B cell (primary cell): ENCODE measurements at places on chromosomes 2 and 18. TPM values are rescaled to one million over a fixed set of nuclear protein-coding genes. Genes with fewer than 3 reads are reported as not detected.

DNA sequence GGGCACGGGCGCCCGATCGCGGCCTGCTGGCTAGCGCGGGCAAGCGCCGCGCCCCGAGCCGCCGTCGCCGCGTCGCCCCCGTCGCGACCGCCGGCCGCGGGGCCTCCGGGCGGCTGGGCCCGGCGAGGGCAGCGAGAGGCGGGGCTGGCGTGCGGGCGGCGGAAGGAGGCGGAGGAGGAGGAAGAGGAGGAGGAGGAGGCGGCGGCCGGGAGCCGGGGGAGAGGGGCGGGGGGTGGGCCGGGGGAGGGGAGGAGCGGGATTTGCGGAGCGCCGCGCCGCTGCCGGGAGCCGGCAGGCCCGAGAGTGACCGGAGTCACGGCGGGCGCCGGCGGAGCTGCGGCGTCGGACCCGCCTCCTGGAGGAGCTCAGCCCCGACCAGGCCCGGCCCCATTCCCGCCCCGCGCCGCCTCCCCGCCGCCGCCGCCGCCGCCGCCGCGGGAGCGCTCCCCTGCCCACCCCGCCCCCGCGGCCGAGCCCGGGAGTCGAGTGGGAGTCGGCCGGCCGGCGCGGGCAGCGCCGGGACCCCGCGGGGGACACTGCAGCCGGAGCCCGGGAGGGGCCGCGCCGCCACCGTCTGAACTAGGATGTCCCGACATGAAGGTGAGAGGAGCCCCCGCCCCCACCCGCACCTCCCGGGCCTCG is at the start of gene KCMF1:
Gene KCMF1, plus strand, starts transcription at position 294 of the 642 bp plus-strand sequence. Its CDS starts 291 bp downstream, at position 585.
- no peak for DNase-seq
- peaks cover 42% of the 10 kb centered on the region for H3K4me1 ChIP-seq
- no peaks in the 10 kb centered on the region for H3K36me3 ChIP-seq
- H3K27me3 ChIP-seq = no peaks in the 10 kb centered on the region
- peak within 1 kb of the TSS; percentile 93 for H3K4me3 ChIP-seq

DNA sequence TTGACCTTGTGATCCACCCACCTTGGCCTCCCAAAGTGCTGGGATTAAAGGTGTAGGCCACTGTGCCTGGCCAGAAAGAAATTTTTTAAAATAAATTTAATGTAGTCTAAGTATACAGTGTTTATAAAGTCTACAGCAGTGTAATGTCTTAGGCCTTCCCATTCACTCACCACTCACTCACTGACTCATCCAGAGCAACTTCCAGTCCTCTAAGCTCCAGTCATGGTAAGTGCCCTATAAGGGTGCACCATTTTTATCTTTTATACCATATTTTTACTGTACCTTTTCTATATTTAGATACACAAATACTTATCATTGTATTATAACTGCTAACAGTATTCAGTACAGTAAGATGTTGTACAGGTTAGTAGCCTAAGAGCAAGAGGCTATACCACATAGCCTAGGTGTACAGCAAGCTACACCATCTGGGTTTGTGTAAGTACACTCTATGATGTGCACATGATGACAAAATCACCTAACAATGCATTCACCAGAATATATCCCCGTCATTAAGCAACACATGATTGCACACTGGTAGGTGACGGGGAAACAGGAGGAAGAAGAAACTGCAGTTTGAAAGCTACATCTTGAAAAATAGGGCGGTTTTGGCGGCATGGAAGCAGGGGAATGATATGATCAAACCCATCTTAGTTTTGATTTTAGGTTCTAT is 105.1 kb upstream of the ITGB6 start:
- peaks cover 31% of the 10 kb centered on the region for H3K36me3 ChIP-seq
- DNase-seq = no peak
- no peak overlapping the region for H3K4me3 ChIP-seq

- H3K4me1 ChIP-seq = no peaks in the 10 kb centered on the region
- H3K27ac ChIP-seq = no peak overlapping the region
- H3K27me3 ChIP-seq = no peaks in the 10 kb centered on the region
These were observed 234.8 kb downstream of the NDUFA10 start for GRCh38 chr2:239790313-239790712.

GRCh38 chr2:231483398-231484329 is 19.4 kb upstream of the NCL start:
- H3K4me1 ChIP-seq = peaks cover 19% of the 10 kb centered on the region
- no peak overlapping the region for H3K4me3 ChIP-seq
- peak; percentile 70 for DNase-seq

GRCh38 chr18:73842795-73843394 is 304.7 kb downstream of the FBXO15 start:
- H3K4me1 ChIP-seq = no peaks in the 10 kb centered on the region
- peak; percentile 57 for DNase-seq
- H3K27ac ChIP-seq = no peak overlapping the region
- peaks cover 4% of the 10 kb centered on the region for H3K27me3 ChIP-seq
- H3K36me3 ChIP-seq = no peaks in the 10 kb centered on the region
- no peak overlapping the region for H3K4me3 ChIP-seq

GRCh38 chr2:120683081-120683480 is 52.6 kb upstream of the GLI2 start:
- no peak overlapping the region for H3K4me3 ChIP-seq
- no peak overlapping the region for H3K27ac ChIP-seq
- no peaks in the 10 kb centered on the region for H3K27me3 ChIP-seq
- DNase-seq = no peak

- no peak overlapping the region for H3K27ac ChIP-seq
- no peak for DNase-seq
- no peaks in the 10 kb centered on the region for H3K27me3 ChIP-seq
- H3K36me3 ChIP-seq = peaks cover 13% of the 10 kb centered on the region
- no peak overlapping the region for H3K4me3 ChIP-seq
- H3K4me1 ChIP-seq = no peaks in the 10 kb centered on the region
These were observed 32.1 kb downstream of the FARSB start for GRCh38 chr2:222623756-222624309.

DNA sequence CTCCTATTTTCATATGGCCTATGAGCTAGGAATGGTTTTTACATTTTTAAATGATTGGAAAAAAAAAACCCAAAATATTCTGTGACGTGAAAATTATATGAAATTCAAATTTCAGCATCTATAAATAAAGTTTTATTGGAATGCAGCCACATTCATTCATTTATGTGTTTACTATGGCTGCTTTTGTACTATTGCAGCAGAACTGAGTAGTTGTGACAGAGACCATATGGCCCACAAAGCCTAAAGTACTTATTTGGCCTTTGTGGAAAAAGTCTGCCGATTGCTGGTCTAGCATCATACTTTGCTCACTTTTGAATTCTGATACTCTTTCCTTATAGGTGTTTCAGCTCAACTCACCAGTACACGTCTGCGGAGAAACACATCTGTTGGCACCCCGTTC is 39.0 kb downstream of the MYO3B start:
- no peak for DNase-seq
- no peaks in the 10 kb centered on the region for H3K36me3 ChIP-seq
- H3K4me1 ChIP-seq = no peaks in the 10 kb centered on the region
- no peak overlapping the region for H3K4me3 ChIP-seq
- H3K27ac ChIP-seq = no peak overlapping the region

GRCh38 chr2:17709897-17710296 is 43.7 kb downstream of the SMC6 start:
- peaks cover 86% of the 10 kb centered on the region for H3K36me3 ChIP-seq
- no peak overlapping the region for H3K4me3 ChIP-seq
- no peaks in the 10 kb centered on the region for H3K4me1 ChIP-seq
- H3K27ac ChIP-seq = peak overlapping the region; percentile 3

GRCh38 chr18:62434798-62435197 is 88.0 kb upstream of the ZCCHC2 start:
- H3K27me3 ChIP-seq = peaks cover 2% of the 10 kb centered on the region
- no peaks in the 10 kb centered on the region for H3K4me1 ChIP-seq
- H3K36me3 ChIP-seq = no peaks in the 10 kb centered on the region
- H3K4me3 ChIP-seq = no peak overlapping the region
- no peak overlapping the region for H3K27ac ChIP-seq

- no peak overlapping the region for H3K27ac ChIP-seq
- no peaks in the 10 kb centered on the region for H3K4me1 ChIP-seq
- no peaks in the 10 kb centered on the region for H3K27me3 ChIP-seq
- no peak overlapping the region for H3K4me3 ChIP-seq
- no peak for DNase-seq
- no peaks in the 10 kb centered on the region for H3K36me3 ChIP-seq
These were observed 281.4 kb upstream of the ZNF804A start for GRCh38 chr2:184316921-184317320.

GRCh38 chr2:66748939-66749338 is 314.0 kb downstream of the MEIS1 start:
- DNase-seq = no peak
- H3K27me3 ChIP-seq = no peaks in the 10 kb centered on the region
- no peaks in the 10 kb centered on the region for H3K4me1 ChIP-seq
- no peak overlapping the region for H3K27ac ChIP-seq
- H3K36me3 ChIP-seq = no peaks in the 10 kb centered on the region
- H3K4me3 ChIP-seq = no peak overlapping the region

DNA sequence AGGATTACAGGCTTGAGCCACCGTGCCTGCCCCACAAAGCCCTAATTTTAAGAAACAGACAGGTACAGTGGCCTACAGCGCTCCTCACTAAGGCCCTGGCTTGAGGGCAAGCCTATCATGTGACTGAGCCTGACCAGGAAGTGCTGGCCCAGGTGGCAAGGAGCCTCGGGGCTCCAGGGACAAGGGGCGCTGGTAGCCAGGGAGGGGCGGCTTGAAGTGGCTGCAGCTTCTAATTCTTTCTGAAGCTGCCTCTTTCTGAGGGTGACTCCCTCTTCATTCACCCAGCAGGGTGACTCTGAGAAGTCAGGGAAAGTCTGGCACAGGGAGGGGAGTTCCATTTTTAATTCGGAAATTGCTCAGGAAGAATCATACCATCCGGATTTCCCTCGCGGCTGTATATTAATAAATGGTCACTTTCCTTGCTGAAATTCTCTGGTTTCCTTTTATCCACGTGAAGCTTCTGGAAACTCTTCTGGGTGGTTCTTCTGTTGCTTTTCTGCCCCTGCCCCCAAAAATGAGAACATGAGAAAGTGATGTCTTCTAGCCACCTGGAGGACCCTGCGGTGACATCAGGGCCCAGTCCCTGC is 115.7 kb downstream of the FAM210A start:
- H3K27ac ChIP-seq = peak overlapping the region; percentile 86
- H3K4me1 ChIP-seq = peaks cover 71% of the 10 kb centered on the region
- no peak overlapping the region for H3K4me3 ChIP-seq
- no peaks in the 10 kb centered on the region for H3K27me3 ChIP-seq
- no peak for DNase-seq

DNA sequence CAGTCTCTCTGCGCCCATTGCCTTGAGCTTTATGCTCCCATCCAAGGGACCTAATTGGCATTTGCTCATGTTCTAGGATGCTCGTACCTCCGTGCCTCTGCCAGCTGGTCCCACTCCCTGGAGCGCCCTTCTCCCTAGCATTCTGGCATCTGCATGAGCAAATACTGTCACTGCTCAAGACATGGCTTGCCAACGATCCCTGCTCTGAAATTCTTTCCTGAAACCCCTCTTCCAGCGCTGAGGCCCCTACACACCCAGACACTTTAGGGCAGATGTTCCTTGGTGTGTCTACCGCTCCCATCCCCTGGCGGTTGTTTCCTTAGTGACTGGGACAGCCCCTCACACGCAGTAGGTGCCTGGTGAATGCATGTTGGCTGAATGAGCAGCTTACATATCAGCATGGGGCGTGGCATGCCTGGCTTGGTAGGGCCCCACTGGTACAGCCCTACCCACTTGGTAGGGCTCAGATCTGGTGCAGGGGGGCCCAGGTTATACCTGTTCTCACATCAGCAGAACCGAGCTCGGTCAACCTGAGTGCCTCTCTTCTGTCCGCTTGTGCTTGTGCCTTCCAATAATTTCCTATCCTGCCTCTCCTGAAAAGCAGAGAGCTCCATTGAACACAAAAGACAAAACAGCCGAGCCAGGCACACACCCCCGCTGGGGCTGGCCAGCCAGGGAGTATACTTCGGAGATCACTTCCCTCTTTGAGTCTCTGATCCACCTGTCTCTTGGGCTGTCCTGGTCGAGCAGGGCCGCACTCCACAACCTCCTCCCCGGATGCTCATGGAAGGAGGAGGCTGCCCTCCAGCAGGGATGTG is 59.2 kb downstream of the INHBB start:
- H3K4me3 ChIP-seq = no peak overlapping the region
- no peaks in the 10 kb centered on the region for H3K4me1 ChIP-seq
- peaks cover 5% of the 10 kb centered on the region for H3K27me3 ChIP-seq
- no peaks in the 10 kb centered on the region for H3K36me3 ChIP-seq

- no peaks in the 10 kb centered on the region for H3K27me3 ChIP-seq
- H3K36me3 ChIP-seq = peaks cover 10% of the 10 kb centered on the region
- H3K4me3 ChIP-seq = peak overlapping the region; percentile 97
- peak overlapping the region; percentile 100 for H3K27ac ChIP-seq
- H3K4me1 ChIP-seq = peaks cover 45% of the 10 kb centered on the region
- DNase-seq = no peak
These were observed 697 bp downstream of the ITGA4 start for GRCh38 chr2:181457741-181458425.

DNA sequence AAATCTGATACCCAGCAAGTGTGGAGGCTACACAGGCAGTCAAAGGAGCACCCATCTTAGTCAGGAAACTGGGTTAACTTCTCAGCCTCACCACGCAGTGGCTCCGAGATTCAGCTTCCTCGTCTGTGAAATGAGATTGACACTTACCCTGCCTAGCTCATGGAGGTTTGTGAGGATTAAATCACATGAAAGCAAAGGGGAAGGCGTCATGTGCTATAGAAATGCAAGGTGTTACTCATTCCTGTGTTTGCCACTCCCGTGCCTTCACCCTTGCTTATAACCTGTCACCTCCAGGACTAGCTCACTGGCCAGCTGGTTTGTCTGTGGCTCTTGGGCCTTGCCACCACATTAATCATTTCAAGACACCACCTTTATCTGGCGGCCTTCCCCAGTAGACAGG is 118.9 kb upstream of the FOSL2 start:
- no peaks in the 10 kb centered on the region for H3K36me3 ChIP-seq
- H3K27ac ChIP-seq = no peak overlapping the region
- H3K27me3 ChIP-seq = no peaks in the 10 kb centered on the region
- no peak overlapping the region for H3K4me3 ChIP-seq
- H3K4me1 ChIP-seq = no peaks in the 10 kb centered on the region

- H3K36me3 ChIP-seq = no peaks in the 10 kb centered on the region
- H3K4me1 ChIP-seq = no peaks in the 10 kb centered on the region
- no peak for DNase-seq
- no peak overlapping the region for H3K4me3 ChIP-seq
These were observed 30.5 kb upstream of the TWIST2 start for GRCh38 chr2:238817382-238817781.

DNA sequence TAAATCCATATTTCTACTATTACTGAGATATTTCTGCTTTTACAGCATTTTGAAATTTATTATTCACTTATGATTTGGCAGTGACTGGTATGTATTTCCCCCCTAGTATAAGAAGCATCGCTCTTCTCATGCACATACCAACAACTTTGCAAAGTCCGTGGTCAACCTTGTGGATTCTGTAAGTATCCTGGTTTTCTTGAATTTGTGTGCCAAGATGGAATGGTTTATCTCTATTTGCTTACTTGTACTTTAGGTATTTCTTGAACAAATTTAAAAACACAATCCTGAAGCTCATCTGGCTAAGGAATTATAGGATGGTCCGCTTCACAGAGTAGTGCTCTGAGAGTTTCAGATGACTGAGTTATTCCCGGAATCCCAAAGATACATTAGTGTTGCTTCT is 85.0 kb upstream of the FAM237A start:
- no peak for DNase-seq
- no peak overlapping the region for H3K4me3 ChIP-seq
- no peaks in the 10 kb centered on the region for H3K4me1 ChIP-seq
- H3K36me3 ChIP-seq = no peaks in the 10 kb centered on the region
- H3K27me3 ChIP-seq = no peaks in the 10 kb centered on the region

Gene CYP27A1
- 0.25 and 1.1 TPM in 2 replicates for polyA plus RNA-seq

Gene MAP2
- 1.8 and 1.9 TPM in 2 replicates for polyA plus RNA-seq

Gene CCDC74B
- 0.48 and 1.1 TPM in 2 replicates for polyA plus RNA-seq

Gene ABCG8
- not detected in 2 replicates for polyA plus RNA-seq

Gene HOXD13
- not detected in 2 replicates for polyA plus RNA-seq

Gene CD8B2
- 0.03 TPM in 1 of 2 replicates, not detected in the other for polyA plus RNA-seq

Gene ASB18
- polyA plus RNA-seq = not detected in 2 replicates

Gene CFAP65
- not detected in 2 replicates for polyA plus RNA-seq

Gene RBM43
- polyA plus RNA-seq = 4.8 and 5.7 TPM in 2 replicates
